ENCODE measurements at places on chromosomes 3 and 15.
A peak's percentile ranks its signal among the peaks of the same experiment; 100 is the strongest.

GRCh38 chr3:148227534-148227933, 470.2 kb upstream of the AGTR1 start:
- DNase-seq, result no peak

GRCh38 chr15:80326270-80326669, 74.3 kb upstream of the CTXND1 start:
- no peak for DNase-seq

DNA sequence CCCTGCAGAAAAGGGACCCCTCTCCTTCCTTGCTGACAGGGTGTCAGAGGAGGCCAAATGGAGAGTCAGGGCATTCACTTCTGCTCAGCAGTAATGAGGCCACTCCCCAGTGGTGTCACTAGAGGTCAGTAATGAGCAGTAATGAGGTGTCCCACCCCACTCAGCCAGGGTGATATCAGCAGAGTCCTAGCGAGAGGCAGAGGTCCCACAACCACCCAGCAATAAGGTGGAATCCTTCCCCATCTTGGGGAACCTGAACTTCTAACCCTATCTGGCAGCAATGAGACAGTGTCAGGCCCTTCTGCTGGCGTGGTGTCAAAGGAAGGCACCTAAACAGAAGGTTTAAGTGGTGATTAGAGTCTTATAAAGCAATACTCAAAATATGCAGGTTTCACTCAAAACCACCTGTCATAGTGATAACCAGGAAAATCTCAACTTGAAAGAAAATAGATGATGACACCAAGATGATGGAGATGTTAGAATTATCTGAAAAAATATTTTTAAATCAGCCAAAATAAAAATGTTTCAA, 12.9 kb downstream of the OCA2 start:
- DNase-seq, result no peak

DNA sequence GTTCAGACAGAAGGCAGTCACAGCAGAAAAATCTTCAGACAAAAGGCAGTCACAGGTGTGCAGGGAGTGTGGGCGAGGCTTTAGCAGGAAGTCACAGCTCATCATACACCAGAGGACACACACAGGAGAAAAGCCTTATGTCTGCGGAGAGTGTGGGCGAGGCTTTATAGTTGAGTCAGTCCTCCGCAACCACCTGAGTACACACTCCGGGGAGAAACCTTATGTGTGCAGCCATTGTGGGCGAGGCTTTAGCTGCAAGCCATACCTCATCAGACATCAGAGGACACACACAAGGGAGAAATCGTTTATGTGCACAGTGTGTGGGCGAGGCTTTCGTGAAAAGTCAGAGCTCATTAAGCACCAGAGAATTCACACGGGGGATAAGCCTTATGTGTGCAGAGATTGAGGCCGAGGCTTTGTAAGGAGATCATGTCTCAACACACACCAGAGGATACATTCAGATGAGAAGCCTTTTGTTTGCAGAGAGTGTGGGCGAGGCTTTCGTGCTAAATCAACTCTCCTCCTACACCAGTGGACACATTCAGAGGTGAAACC, 27.6 kb downstream of the ZNF589 start:
- DNase-seq, result peak; percentile 30

- DNase-seq, result no peak
Measured at GRCh38 chr3:77324105-77324504, 284.2 kb downstream of the ROBO2 start.
